Left kidney (tissue), 8 donors: ENCODE measurements at places on chromosomes 7 and 10. TPM values are rescaled to one million over a fixed set of nuclear protein-coding genes. Genes with fewer than 3 reads are reported as not detected.

FUOM gene
- 18.1 TPM for polyA plus RNA-seq

VSTM4 gene
- 15.8 TPM for polyA plus RNA-seq

BAIAP2L1 gene
- 17.8 TPM for polyA plus RNA-seq

TWNK gene
- polyA plus RNA-seq = 16.3 TPM

LAMB1 gene
- polyA plus RNA-seq = 826 TPM

PBLD gene
- polyA plus RNA-seq = 93.8 TPM

SGPL1 gene
- polyA plus RNA-seq = 78.4 TPM

MRLN gene
- 0.48 TPM for polyA plus RNA-seq

FAM53B gene
- polyA plus RNA-seq = 23.4 TPM
